ENCODE measurements at places on chromosomes 2 and 18.

DNA sequence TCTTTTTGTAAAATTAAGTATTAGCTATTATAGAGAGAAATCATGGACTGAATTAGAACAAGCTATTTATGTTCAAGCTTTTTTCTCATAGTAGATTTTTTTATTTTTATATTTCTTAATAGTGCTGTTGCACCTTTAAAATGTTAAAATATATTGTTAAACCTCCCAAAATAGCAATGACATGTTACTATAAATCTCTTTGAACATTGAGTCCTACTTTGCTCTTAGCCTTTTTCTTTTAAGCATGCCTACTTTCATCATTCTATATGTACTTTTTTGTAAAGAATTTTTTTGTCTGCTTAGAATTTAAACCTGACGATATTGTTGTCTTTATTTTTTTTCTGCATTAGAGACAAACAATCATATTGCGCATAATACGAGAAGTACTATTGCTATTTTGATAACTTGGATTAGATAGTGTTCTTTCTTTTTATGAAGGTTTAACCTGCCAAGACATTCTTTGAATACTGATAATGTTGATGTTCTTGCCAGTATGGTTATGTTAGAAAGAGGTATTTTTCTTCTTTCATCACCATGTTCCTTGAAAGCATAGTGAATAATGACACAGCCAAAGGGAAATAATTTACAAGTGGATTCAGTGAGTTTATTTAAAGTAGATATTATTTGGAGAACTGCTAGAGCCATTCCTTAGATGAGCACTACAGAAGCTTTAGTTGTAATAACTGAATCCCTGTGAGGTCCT is 40.6 kb downstream of the PMS1 start:
- DNase-seq = no peak

GRCh38 chr2:28661589-28662001 is 90.0 kb upstream of the PPP1CB start:
- DNase-seq = peak; percentile 6

DNA sequence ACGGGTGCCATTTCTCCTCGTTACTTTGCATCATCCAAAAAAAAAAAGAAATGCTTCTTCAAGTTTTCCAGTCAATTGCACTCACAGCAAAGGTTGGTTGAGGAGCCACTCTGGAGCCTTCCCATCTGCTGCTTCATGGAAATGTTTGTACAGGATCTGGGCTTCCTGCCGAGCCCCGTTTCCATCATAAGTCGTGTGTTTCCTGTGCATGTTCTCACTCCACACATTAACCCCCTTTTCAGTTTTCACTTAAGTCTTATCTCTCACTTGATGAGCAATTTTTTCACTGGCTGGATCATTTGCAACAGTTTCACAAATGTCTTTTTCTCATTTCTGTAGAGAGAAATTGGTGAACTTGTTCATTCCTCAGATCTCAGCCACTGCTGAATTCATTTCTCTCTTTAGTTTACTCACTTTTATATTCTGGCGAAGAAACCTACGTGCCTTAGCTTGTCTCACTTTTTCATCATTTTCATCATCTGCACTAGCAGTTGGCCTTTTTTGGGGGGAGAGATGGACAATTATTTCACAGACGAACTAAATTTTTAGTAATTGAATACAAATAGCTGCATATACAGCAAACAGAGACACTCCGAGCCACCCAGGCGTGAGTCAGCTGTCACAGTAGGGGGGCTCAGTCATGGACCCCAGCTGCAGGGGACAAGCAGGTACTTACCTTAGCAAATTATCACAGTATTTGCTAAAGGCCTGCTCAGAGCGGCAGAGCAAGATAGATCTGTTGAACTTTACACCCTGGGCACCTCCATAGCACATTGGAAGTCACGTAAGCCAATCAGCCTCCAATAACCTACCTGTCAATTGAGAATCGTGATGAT is 750.8 kb upstream of the ID2 start:
- peak; percentile 55 for DNase-seq

- no peak for DNase-seq
These were observed 61.7 kb downstream of the ITGB6 start for GRCh38 chr2:160138406-160138805.

DNA sequence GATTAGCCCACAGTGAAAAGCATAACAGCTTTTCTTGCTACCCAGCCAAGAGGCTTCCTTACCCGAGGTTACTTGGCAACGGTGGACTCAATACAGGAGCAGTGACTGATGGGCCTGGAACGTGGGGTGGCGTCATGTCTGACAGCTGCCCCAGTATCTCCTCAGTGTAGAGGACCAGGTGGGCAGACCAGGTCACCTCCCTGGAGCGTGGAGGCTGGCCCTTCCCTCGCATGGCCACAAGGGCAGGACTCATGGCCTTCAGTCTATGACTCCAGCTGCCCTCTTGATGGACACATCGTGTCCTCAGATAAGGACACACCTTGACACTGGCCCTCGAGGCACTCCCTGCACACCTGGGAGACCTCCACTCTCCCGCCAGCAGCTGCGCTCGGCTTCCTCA is 6.4 kb downstream of the ASPRV1 start:
- DNase-seq = no peak

- no peak for DNase-seq
These were observed 342.6 kb upstream of the KLHL29 start for GRCh38 chr2:23042216-23042906.

- DNase-seq = peak; percentile 61
These were observed 132.1 kb downstream of the COL6A3 start for GRCh38 chr2:237281836-237282306.

GRCh38 chr2:231169488-231169887 is 28.9 kb upstream of the ARMC9 start:
- DNase-seq = no peak

DNA sequence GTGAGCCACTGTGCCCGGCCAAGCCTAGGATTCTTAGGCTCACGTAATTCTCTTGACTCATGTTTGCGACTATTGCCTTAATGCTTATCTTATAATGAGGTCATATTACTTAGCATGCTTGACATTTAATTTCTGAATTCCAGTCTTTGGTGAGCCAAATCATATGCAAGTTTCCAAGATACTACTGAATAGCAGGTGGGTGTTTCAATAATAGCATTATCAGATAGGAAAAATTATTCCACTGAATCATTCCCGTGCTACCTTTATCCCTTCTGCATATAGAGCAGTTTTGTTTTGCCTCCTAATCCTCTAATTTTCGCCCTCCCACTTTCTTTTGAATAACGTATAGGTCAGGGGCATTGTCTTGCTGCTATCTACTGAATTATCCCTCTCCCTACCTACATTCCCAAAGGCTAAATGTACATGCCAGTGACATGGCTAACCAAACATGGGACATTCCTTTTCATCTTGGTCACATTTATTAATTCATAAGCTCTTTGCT is 4.9 kb downstream of the DAW1 start:
- no peak for DNase-seq

GRCh38 chr2:19677825-19678518 is 223.8 kb downstream of the TTC32 start:
- no peak for DNase-seq

DNA sequence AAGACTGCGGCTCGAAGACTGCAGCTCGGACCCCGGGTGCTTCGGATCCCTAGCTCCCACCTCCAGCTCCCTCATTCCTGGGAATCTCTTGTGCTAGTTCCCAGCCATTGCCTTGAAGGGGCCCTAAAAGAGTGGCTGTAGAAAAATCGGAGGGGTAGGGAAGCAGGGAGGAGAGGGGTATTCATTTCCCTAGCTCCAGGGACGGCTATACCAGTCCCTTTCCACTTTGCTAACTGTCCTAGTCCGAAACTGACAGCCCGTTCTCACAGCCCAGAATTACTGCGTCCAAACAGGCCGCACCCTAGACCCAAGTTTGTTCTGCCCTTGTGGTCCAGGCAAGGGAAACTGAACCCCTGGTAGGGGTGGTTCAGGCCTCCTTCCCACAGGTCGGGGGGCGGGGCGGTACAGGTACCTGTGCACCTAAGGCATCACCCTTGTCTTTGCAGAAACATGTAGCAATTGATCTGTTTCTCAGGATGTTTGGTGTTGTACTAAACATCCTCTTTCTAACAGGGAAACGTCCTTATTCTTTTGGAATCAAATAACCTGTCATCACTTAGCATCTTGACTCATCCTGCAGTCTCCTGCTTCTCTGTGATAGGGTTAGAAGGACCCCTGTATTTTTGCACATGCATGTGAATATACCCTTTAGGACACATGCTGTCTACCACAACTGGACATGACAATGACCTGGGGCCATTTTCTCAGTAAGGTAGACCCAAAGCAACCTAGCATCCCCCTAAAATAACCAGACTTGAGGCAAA is 4.0 kb downstream of the EMX1 start:
- DNase-seq = no peak

DNA sequence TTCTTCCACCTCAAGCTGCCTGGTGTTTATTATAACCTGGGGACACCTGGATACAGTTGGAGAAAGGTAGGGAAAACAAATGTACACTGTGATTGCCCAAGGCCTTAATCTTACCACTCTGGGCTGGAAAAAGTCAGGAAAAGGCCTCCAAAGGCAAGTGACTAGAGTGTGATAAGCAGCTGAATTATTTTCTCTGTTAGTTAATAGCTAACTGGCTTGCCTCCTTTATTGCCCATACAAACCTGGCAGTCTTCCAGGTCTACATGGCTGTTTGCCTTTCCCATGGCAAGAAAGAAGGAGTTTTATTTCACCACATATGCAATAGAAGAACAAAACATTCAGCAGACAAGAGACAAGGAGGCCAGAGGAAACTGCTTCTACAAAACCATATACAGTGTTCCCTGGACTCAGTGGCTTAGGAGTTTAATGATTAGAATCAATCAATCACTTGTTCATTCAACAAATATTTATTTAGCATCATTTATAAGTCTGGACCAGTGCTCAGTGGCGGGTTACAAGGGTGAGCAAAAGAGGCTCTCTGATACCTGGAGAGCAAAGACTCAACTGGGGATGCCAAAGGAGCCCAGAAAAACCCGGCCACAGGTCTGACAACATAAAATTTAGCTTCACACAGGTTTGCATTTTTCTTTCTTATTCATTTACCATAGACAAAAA is 27.5 kb upstream of the SUCLG1 start:
- peak; percentile 73 for DNase-seq

DNA sequence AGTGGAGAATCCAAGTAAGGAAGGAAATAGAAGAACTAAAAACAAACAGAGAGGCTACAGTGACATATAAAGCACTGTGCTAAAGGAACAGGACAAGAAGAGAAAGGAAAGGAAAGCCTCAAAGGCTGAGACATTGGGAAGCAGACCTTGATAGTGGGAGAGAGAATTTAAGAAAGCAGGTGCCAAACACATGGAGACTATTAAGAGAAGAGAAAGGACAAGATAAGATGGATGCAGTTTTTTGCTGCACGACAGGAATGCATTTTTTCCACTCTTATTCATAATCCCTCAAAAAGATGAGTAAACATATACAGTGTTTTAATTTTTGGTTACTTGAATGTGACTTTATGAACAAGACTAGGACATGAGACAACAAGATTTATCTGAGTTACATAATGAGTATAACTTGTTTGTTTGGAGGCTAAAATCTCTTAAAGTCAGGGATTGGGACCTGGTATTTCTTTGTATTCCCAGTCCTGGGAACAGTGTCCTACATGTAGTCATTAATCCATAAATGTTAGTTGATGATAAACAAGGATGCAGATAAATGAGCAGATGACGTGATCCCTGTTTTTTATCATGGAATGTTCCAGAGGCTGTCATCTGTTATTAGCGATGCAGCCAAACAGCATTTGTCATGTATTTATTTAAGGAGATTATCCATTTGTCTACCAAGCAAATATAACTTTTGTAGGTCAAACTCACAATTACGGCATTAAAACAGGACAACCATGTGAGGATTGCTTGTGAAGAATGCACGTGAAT is 141.7 kb downstream of the DNER start:
- no peak for DNase-seq

GRCh38 chr2:161997916-161998471 is 76.0 kb downstream of the DPP4 start:
- DNase-seq = no peak

GRCh38 chr2:158291544-158292180 is 164.9 kb downstream of the CCDC148 start:
- no peak for DNase-seq

- DNase-seq = no peak
These were observed 49.2 kb downstream of the FBXO48 start for GRCh38 chr2:68417926-68418325.
